ENCODE measurements at places on chromosomes 6 and 20. TPM values are rescaled to one million over a fixed set of nuclear protein-coding genes. Genes with fewer than 3 reads are reported as not detected.

Gene FUCA2
- total RNA-seq, result 36.4 TPM

Gene ESR1
- total RNA-seq, result not detected

Gene PCSK2
- total RNA-seq, result not detected

Gene SMPDL3A
- total RNA-seq, result 3.1 TPM

Gene RGS17
- total RNA-seq, result 2.8 TPM

Gene TPMT
- 10.5 TPM for total RNA-seq

Gene APMAP
- 70.7 TPM for total RNA-seq

Gene FAXC
- total RNA-seq, result 0.65 TPM

Gene OR12D3
- not detected for total RNA-seq

Gene GPX5
- not detected for total RNA-seq

Gene SNAI1
- 2.0 TPM for total RNA-seq
